ENCODE measurements at places on chromosomes 13 and 19.

- no peak for DNase-seq
Measured at GRCh38 chr19:2797280-2797679, 12.0 kb downstream of the THOP1 start.

GRCh38 chr19:5801796-5802619 lies 2.9 kb upstream of the NRTN start:
- no peak for DNase-seq

- DNase-seq: no peak
Measured at GRCh38 chr19:33054623-33055022, 10.1 kb downstream of the RHPN2 start.

DNA sequence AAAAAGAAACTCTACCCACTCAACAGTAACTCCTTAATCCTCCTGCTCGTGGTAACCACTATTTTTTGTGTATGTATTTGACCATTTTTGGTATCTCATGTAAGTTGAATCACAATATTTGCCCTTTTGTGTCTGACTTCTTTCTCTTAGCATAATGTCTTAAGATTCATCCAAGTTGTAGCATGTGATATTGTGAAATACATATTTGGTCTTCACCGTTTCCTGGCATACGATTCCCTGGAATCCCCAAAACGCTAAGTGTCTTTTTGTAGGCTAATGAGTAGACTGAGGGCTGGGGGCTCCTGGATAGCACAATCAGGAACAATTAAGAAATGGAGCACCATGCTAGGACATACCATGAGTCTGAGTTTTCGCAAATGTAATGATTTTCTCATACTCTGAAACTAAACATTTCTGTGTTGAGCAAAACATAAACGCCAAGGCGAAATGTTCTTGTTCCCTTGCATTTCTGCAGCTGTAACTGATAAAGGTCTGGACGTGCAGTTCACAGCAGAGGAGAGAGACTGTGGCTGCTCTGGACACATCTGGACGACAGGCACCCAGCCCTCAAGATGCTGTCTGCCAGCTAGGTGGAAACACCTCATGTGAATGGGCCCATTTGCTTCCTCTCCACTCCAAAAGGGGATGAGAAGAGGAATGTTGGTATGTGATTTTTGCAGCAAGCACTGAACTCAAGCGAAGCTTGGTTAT lies 38.4 kb downstream of the BRD4 start:
- no peak for DNase-seq

DNA sequence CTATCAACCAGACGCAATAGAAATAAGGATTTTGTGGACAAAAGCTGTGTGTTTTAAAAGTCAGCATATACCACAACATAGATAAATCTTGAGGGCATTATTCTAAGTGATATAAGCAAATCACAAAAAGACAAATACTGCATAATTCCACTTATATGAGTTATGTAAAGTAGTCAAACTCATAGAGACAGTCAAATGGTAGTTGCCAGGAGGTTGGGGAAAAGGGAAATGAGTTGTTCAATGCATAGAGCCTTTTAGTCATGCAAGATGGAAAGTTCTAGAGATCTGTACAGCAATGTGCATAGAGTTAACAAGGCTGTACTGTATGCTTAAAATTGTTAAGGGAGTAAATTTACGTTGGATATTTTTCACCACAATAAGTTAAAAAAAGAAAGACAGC lies 244.7 kb downstream of the DCT start:
- no peak for DNase-seq

DNA sequence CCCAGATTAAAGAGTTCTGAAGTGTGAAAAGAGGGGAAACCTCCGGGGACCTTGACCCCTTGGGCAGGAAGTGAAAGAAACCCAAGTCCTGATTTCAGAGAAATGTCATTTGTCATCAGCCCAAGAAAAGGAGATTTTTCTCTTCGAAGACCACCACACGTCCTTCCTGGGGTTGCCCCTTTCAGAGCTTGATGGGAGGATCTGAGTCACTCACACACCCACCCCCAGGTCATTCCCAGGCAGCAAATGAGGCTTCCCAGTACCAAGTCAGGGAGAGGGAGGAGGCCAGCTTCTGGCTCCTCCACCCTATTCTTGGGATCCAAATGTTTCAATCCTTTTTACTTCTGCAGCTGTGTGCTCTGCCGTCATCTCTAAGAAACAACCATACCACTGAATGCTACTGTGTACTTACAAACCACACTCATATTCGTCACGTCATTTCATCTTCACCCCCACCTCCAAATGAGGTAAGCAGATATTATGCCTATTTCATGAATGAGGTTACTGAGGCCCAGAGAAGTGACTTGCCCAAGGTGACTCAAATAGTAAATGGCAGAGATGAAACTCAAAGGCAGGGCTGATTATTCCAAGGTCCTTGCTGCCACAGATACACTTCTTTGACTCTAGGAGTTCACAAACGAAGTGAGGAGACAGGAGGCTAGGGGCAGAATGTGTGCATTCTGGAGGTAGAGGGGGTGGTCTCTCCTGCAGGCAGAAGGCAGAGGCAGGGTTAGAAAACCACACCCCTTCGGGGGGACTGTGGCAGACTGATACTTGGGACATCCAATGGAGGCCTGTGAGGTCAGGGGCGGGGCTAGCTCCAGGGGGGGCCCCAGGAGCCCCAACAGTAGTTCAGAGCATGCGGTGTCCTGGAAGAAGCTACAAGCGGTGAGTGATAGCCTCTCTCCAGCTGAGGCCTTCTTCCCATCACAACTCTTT lies 5.0 kb upstream of the KMT2B start:
- peak; percentile 52 for DNase-seq

DNA sequence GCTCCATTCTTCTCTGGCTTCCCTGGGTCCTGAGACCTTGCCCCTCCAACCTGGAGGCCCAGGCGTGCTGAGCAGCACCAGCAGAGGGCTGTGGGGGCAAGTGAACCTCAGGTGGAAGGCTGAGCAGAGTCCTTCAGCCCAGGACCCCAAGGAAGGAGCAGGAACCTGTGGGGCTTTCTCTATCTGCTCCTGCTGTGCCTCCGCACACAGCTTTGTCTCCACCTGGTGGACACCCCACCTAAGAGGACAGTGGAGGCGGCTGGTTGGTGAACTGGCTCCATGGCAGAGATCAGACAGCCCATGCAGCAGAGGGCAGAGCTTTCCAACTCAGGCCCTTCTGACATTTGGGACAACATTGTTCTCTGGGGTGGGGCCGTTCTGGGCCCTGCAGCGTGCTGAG lies 19.7 kb downstream of the ZFR2 start:
- DNase-seq: peak; percentile 57

DNA sequence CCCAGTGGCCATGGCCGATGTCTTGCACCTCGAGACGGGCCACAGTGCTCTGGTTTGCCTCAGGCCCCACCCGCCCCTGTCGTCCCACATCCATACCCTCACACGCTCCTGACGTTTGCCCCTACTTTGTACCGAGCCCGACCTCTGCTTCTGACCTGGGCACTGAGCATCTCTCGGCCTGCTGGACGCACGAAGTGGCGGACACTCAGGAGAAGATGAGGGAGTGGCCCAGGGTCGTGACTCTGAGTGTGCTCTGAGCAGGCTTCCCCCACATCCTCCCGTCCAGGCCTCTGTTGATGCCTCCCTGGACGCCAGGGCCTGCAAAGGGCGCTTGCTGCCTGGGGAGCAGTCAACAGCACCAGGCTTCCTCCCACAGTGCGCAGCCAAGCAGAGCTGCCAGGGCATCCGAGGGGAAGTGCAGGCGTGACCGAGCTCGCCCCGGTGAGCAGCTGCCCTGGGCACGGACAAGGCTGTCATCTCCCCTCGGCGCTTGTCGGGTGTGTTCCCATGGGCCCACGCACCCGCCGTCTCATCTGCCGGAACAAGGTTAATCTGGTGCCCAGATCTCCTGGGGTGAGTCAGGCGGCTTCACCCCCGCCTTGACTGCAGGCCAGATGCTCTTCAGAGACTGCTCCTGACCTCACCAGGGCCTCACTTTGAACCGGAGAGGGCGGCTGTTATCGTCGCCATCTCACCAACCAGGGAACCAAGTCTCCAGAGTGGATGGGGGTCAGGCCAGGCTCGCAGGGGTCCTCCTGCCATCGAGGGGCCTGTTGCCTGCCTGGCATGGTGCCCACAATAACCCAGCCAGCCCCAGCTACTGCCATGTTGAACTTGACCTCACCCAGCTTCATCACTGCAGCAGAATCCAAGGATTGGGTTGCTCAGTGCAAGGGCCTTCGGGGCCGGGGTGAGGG lies 27.2 kb downstream of the COMP start:
- DNase-seq: no peak

GRCh38 chr19:17766543-17767131 lies 15.4 kb downstream of the FCHO1 start:
- peak; percentile 45 for DNase-seq

DNA sequence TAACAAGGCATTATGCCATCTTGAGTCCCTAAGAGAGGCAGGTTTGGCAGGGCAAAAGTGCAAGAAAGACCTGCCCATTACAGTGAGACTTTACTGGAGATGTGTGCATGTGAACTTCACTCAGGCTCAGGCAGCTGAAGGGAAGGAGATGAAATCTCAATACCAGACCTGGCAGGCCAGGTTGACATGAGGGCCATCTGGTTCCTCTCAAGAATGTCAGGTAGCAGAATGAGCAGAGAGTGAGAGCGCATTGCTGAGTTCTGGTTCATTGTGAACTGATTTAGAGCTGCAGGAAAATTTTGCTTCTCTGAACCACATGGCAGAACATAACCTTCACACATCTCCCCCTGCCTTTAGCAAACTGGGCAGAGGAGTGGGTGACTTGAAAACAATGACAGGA lies 406.3 kb downstream of the GPC5 start:
- DNase-seq: no peak

DNA sequence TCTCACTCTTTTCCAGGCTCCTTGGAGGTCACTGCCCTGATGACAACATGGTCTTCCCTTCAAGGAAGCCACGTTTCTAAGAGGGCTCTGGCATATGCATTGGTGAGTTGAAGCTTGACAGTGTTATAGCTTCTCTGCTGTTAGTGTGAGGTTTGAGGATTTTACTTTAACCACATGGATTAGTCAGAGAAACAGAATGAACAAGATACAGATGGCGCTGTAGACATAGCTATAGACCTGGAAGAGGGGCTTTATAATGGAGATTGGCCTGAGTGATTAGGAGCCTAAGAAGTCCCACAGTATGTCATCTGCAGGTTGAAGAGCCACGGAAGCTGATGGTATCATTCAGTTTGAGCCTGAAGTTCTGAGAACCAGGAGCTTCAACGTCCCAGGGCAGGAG lies 18.4 kb upstream of the URI1 start:
- DNase-seq: no peak

GRCh38 chr13:36130193-36130551 lies 1.0 kb downstream of the DCLK1 start:
- no peak for DNase-seq

DNA sequence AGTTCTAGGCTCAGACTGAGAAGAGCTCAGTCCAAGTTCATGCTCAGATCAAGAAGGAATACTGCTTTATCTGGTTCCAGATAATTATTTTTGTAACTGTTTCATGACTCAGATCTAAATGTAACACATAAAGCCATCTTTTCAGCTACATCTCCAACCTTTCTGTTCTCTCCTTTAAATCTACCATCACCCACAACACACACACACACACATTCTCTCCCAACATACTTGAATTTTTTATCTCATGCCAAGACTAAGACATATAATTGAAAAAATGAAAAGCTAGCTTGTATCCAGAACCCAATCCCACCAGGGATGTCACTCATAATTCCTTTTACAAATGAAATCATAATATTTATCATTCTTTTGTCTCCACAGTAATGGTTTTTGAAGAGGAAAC lies 7.6 kb downstream of the KATNAL1 start:
- DNase-seq: no peak

DNA sequence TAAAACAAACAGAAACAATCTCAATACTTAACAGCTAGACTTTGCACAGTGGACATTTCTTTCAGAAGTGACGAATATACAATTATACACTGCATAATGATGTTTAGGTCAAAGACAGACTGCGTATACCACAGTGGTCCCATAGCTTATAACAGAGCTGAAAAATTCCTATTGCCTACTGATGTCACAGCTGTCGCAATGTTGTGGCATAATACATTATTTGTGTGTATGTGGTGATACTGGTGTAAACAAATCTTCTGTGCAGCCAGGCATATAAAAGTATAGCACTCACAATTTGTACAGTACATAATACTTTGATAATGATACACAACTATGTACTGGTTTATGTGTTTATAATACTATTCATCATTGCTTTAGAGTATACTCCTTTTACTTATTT lies 116.7 kb downstream of the TNFRSF19 start:
- no peak for DNase-seq

DNA sequence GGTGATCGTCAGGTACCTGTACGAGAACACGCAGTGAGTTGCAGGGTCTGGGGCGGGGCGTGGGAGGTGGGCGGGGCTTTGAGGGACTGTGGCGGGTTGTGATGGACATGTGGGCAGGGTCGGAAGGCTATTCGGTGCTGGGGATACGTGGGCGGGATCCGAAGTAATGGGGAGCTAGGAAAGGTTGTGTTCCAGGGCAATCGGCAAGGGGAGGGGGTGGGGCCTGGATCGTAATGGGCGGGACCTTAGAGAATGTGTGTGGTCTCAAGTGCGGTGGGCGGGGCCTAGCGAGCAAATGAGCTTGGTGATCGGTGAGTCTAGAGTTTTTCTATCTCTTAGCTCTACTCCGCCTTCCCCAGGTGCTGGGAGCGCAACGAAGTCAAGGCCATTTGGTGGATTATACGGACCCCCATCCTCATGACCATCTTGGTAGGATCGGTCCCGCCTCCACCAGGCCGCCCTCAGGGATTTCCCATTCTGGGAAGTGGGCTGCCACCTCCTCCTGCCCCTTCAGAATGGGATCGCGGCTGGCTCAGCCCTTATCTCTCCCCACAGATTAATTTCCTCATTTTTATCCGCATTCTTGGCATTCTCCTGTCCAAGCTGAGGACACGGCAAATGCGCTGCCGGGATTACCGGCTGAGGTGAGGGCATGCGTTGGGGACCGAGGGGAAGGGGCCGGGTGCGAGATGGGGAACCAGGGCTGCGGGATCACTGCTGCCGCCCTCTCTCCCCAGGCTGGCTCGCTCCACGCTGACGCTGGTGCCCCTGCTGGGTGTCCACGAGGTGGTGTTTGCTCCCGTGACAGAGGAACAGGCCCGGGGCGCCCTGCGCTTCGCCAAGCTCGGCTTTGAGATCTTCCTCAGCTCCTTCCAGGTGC lies 9.6 kb downstream of the GIPR start:
- peak; percentile 87 for DNase-seq

GRCh38 chr19:29886586-29886985 lies 55.5 kb upstream of the URI1 start:
- DNase-seq: no peak

- DNase-seq: no peak
Measured at GRCh38 chr13:100534147-100534843, 54.3 kb downstream of the GGACT start.

- DNase-seq: no peak
Measured at GRCh38 chr13:64130171-64130570, 2714.5 kb upstream of the PCDH20 start.

GRCh38 chr19:36136964-36137686 lies 2.7 kb upstream of the CAPNS1 start:
- no peak for DNase-seq
